ENCODE measurements at places on chromosomes 13 and 19.
A peak's percentile ranks its signal among the peaks of the same experiment; 100 is the strongest.

- DNase-seq = no peak
Measured at GRCh38 chr19:39995794-39996193, 1.1 kb upstream of the ZNF546 start.

- DNase-seq = no peak
Measured at GRCh38 chr13:110244071-110244830, 62.7 kb downstream of the COL4A1 start.

DNA sequence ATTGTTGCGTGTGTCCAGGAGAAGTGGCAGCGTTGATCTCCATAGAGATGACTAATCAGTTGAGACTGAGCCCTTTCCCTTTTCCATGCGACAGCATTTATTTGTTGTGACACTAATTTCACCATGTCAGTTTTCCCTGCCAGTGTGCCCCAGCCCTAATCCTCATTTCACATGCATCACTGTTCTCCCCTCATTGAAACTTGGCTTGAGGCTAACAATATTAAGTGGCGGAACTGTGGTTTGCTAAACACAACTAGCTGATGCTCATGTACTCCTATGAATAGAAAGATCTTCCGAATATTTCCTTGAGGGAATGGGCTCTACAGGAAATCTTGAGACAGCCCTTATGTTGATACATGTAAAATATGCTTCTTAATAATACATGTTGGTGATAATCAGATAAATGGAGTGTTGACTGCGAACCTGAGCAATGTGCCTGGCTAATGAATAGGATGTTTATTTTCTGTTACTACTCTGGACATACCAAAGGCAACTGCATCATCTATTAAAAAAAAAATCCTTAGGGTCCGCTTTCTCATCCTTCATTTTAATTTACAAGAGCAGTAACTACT is 258.6 kb downstream of the ATP8A2 start:
- no peak for DNase-seq

DNA sequence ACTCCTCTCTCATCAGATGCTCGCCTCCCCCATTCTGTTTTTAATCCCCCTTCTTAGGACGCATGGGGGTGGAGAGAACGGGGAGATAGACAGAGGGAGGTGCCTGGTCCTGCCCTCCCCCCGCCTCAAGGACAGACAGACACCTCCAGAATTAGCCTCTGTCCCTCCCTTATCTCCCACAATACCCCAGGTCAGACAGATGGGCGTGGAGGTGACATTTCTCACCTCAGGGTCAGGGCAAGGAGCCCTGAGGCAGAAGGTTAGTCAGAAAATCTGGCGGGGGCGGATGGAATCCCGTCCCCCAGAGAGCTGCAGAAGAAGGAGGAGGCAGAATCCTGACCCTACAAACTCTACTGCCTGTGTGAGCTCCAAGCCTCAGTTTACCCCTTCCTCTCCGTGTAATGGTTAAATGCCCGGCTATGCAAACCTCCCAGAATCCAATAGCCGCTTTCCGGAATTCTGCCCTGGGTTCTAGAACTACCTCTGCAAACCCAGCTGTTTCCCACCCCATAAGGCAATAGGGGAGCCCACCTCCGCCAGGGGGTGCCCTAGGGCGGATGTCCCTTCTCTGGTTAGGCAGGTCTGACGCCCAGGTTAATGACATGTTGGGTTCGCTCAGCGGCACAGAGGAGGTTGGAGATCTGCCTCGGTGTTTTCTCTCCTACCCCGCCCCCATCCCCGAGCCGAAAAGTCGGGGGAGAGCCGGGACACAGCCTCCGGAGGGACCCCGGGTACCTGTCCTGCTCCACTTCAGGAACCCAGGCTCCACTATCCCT is 900 bp downstream of the PPP1R13L start:
- DNase-seq = peak; percentile 97

DNA sequence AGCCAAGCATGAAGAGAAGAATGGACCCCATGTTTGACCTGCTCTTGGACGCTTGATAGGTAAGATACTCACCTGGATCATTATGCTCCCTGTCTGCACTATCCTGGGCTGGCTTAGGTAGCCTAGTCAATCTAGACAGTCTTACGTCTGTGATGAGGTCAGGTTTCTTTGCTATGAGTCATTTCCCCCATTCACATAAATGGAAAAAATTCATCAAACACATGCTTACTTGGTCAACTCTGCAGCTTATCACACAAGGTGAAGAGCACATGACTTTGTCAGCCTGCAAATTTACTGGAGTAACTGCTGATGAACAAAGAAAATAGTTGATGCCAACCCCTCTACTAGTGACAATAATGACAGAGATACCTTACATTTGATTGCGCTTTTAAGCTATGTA is 170.0 kb downstream of the NUFIP1 start:
- DNase-seq = peak; percentile 27

DNA sequence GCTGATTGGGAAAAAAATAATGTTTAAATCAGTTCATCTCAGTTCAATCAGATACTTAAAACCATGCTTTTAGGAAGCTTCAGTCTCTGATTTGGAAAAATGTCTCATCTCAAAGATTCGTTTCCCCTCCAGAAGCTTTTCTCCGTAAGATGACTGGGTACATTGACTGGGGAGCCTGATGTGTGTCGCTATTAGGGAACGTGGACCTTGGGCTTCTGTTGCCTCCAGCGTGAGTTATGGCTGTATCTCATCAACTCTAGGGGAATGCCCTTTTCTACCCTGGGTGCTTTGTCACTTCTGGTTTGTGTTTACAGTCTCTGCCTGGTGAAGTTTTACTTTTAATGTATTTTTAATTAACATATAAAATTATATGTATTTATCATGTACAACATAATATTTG is 635.5 kb upstream of the GPC6 start:
- no peak for DNase-seq

DNA sequence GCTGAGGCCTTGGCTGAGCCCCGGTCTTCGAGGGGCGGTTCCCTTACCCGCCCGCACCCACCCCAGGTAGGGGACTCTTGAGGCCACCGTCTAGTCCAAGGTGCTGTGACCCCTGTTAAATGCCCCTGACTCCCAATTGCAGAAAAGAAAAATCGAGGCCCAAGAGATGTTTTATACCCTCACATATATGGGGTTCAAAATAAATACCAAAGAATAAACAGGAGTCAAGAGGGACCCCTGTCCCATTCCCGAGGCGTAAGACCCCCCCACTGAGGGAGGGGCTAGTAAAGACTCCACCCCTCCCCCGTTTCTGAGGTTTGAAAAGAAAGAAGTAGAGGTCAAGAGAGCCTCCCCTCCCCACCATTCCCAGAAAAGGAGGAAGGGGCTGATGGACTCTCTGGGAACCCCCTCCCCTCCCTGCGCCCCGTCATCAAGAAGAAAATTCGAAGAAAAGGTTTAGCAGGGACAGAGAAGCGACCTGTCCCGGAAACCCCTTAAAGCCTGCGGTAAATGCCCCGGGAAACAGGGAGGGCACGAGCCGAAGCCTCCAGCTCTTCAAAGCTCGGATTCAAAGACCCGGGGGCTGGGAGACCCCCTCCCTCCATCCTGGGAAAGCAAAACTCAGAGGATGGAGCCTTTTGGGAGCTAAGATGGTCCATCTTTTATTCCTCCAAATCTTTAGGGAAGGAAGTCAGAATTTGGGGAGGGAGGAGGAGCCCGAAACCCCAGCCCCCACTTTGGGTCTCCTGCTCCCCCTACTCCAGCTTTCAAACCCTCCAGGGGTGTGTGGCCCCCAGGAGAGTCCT is 755 bp upstream of the RAB3A start:
- DNase-seq = peak; percentile 90

DNA sequence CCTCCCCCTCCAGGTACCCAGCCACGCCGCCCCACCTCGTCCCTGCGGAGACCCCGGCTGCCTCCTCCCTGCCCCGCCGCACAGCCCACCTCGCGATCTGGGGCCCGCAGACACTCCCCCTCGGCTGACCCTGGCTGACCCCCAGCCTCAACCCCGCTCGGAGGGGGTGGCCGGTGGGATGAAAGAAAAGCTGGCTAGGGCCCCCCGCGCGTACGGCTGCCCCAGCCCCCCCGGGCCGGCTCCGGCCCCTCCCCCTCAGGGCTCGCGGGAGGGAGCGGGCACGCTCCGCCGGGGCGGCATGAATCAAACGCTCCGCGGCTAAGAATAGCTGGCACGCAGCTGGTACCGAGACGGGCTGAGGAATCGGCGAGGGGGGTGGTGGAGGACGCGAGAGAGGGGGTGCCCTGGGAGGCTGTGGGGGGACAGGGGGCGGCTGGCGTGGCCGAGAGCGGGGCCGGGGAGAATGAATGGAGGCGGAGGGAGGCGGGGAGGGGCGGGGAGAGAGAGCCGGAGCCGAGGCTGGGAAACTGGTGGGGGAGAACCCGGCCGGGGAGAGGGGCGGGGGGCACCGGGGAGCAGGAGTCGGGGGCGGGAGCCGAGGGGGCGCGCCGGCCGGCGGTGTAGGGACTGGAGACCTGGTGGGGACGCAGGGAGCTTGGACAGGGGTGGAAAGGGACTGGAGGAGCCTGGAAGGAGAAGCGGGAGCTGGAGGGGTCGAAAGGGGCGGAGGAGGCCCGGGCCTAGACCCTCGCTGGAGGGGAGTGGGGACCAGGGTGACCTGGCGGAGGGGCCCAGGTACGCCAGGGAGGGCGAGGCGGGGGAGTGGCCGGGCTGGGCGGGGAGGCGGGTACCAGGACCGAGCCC is 1.1 kb downstream of the SHANK1 start:
- peak; percentile 76 for DNase-seq

GRCh38 chr19:29662604-29663404 is 2.5 kb upstream of the PLEKHF1 start:
- no peak for DNase-seq

DNA sequence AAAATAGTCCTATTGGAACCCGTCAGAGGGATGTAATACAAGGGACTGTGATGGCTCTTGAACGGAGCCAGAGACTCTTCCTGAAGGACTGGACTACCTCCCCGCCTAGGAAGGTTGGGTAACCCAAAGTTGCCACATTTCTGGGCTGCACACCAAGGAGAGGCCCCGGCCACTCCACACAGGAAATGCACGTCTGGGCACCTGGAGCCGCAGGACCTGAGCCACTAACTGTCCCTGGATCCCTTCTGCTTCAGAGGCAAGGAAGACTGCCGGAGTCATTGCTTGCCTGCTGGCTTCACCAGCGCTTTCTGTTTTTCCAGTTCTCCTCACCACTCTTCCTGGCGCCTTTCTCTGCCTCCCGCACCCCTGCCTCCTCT is 1.2 kb upstream of the FLT1 start:
- DNase-seq = peak; percentile 70

GRCh38 chr13:98821372-98822224 is 69.1 kb upstream of the SLC15A1 start:
- no peak for DNase-seq

- DNase-seq = no peak
Measured at GRCh38 chr19:10737722-10738121, 19.8 kb downstream of the DNM2 start.

GRCh38 chr19:45785097-45785496 is 2.8 kb upstream of the DMPK start:
- no peak for DNase-seq

DNA sequence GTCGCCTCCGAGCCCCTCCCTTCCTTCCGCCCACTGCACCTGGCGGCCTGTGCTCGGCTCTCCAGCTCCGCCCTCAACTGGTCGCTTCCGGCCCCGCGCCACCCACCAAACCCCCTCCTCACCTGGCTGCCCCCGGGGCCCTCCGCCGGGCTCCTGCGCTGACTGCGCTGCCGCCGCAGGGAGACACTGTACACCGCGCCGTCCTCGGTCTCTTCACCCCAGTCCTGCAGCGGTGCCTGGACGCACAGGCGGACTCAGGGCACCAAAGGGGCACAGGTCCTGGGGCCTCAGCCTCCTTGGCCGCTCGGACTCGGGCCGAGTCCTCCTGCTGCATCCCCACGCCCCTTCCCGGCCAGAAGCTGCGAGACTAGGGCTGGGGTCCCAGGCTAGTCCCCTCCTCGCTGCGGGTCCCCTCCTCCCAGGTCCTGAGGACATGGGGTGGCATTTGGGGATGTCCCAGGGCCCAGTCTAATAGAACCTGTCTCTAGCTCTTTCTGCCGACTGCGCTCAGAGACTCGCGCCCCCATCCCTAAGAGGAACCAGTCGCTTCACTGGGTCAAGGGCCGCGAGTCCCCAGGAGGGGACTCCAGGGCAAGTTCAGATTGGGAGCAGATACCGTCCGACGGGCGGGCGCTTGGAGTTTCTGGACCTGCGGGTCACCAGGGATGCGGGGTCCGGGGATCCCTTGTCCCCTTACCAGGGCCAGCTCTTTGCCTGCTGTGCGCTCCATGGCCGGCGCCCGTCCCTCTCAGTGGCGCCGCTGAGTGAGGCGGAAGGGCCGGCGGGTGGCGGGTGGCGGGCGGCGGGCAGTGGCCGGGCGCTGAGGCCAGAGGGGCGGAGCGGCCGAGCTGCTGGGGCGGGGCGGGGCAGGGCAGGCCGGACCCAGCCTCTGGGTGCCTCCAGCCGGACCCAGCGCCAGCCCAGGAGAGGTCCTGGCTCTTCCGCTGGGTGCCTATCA is at the start of gene RGL3:
Gene RGL3, minus strand, starts transcription at position 766 of the 958 bp plus-strand sequence. Its CDS starts 36 bp downstream, at position 730.
- peak; percentile 95 for DNase-seq

- DNase-seq = no peak
Measured at GRCh38 chr13:112963641-112964040, 5.4 kb upstream of the MCF2L start.

DNA sequence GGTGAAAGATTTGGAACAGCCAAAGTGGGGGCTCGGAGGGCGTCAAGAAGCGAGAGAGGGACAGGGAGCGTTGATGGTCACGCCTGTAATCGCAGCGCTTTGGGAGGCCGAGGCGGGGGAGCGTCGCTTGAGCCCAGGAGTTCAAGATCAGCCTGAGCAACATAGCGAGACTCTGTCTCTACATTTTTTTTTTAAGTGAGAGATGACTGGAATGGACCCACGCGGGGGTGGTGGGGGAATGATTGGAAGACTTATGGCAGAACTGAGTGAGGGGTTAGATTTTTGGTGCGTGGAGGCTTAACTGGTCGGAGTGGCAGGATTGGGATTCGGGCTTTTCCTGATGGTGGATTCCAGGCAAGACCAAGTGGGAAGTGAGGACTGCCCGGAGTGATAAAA is 725 bp downstream of the PSMD8 start:
- DNase-seq = no peak

DNA sequence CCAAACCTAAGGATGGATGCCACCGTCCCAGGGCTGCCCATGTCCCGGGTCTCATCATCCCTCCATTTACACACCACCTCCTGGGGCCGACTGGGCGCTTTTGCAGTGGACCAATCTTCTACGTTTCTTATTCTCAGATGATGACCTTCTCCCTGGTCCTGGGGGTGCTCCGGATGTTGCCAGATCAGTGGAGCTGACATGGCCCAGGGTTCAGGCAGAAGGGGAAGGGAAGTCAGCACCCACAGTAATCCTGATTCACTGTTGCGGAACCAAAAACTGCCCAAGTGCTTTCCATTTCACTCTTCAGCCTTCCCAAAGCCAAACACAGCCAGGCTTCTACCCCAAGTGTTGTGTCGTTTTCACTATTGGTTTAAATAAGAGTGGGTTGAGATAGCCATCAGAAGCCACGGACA is 29.8 kb downstream of the RAB20 start:
- no peak for DNase-seq

DNA sequence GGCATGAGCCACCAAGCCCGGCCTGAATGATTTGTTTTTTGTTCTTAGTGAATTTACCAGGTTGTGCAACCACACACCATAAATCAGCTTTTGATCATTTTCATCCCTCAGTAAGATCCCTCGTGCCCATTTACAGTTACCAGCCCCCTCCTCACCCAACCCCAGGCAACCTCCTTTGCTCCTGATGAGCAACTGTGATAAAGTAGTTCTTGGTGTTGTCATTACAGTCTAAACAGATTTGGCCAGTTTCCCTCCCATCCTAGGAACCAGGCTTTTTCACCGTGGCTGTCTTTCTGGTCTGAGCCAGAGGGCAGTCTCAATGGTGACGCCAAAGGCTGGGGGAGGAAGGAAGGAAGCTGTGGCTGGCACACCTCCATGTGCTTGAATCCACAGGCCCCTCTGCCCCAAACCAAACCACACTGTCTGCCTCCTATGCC is 61.2 kb upstream of the WDFY2 start:
- DNase-seq = no peak
